ENCODE measurements at places on chromosomes 5 and 9. TPM values are rescaled to one million over a fixed set of nuclear protein-coding genes. Genes with fewer than 3 reads are reported as not detected.

The MEGF10 gene
- total RNA-seq, result 0.63 TPM

The IFNA10 gene
- total RNA-seq, result not detected

The NTNG2 gene
- 3.5 TPM for total RNA-seq

The FYB1 gene
- total RNA-seq, result 24.7 TPM

The PCDHB2 gene
- 3.6 TPM for total RNA-seq

The MYOT gene
- total RNA-seq, result 3.7 TPM

The FOXD4L6 gene
- total RNA-seq, result not detected

The DIAPH1 gene
- total RNA-seq, result 85.9 TPM

All from mucosa of gallbladder (tissue), 1 donor.